ENCODE measurements at places on chromosomes 6 and 20.

- DNase-seq: no peak
These were observed 54.5 kb downstream of the ADGRG6 start for GRCh38 chr6:142356201-142356883.

DNA sequence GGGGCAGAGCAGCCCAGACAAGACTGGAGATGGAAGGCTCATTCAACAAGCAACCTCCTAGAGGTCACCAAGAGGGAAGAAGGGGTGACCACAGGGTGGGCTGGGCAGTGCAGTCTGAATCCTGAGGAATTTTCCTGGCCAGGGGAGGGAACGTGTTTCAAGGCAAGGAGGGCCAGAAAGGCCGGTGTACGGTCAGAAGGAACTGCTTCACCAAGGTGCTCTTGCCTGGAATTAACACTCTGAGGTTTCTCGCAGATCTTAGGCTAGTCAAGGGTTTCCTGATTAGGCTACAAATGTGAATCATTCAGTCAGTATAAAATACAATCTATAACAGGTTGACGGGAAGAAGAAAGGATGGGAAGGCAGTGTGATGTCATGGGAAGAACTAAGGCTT lies 199.3 kb downstream of the LRFN2 start:
- DNase-seq: no peak

GRCh38 chr20:61737812-61738443 lies 327.8 kb downstream of the TAF4 start:
- DNase-seq: no peak

DNA sequence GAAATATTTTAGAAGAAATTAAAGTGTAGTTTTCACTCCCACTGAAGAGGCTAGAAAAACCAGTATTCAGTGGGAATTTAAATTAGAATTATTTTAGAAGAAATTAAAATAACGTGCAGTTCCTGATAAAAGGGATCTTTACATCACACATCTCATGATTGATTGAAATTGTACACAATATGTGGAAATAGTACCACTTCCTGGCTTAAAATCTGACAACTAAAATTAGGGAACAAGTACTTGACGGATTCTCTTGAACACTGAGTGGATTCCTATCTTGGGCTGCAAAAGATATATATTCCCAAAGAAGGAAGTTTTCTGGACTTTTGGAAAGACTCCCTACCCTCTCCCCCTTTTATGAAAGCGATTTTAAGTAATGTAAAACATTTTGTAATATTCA lies 14.6 kb upstream of the MTCL3 start:
- DNase-seq: no peak

- DNase-seq: peak; percentile 43
These were observed 33.8 kb upstream of the AIG1 start for GRCh38 chr6:143026696-143027449.

DNA sequence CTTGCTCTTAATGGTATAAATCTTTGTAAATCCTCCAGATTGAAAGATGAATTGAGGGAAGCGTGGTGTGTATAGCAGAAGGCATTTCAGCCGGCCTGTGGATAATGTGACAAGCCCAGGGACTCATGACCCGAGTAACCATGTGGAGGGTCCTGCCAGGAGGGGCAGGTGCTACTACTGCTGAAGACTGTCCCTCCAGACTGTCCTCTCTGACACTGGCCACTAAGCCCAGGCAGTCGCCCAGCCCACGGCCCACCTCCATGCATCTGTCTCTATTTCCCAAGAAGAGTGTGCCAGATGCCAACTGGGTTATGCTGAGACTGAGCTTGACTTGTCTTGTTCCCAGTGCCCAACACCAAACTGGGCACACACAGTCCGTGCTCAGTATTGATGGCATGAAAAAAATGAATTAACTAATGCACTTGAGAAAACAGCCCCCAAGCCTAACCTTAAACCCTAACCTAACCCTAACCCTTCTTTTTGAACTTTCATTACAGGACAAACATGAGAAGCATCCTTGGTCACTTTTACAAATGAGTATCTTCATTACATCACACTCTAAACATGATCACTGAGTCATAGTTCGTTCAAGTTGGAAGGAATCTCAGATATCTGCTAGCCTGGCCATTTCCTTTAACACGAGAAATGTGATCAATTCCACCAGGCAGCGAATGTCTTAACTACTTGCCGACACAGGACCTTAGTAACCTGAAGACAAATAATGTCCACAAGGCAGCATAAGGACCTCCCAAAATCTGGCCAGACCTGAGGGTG lies 182.2 kb upstream of the RREB1 start:
- DNase-seq: no peak

DNA sequence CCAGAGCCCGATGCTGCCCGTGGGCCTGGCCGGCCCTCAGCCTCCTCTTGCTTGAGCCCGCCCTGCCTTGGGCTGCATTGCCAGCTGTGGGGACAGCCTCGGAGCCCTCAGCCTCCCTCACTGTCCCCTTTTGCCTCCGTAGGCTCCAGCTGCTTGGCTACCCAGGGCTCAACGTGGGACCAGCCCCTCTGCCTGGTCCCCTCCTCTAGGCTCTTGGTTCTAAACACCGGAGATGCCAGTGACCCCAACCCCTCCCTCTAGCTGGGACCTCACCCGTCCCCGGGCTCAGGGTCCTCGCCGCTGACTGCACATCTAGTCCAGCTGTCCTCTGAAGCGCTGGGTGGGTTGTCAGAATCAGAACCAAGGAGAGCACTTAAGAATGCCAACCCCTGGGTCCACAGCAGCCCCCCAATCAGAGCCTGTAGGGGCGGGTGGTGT lies 345.2 kb downstream of the ZFAND3 start:
- DNase-seq: no peak

DNA sequence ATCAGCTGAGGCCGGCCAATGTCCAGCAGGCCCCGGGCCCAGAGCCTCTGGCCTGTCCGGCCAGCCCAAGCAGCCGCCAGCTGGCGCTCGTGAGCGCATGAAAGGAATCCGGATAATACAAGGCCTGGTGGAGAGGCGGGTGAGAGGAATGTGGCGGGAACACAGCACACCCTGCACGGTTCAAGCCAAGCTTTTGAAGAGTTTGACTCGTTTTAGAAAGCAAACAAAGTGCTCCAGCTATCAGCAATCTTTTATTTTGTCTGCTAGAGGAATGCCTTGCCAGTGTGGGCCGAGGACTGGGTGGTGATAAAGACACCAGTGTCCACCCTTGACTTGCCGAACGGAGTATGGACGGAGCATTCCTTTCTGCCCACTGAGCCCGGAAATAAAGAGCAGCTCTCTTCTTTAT lies 9.3 kb upstream of the NEDD9 start:
- DNase-seq: no peak

DNA sequence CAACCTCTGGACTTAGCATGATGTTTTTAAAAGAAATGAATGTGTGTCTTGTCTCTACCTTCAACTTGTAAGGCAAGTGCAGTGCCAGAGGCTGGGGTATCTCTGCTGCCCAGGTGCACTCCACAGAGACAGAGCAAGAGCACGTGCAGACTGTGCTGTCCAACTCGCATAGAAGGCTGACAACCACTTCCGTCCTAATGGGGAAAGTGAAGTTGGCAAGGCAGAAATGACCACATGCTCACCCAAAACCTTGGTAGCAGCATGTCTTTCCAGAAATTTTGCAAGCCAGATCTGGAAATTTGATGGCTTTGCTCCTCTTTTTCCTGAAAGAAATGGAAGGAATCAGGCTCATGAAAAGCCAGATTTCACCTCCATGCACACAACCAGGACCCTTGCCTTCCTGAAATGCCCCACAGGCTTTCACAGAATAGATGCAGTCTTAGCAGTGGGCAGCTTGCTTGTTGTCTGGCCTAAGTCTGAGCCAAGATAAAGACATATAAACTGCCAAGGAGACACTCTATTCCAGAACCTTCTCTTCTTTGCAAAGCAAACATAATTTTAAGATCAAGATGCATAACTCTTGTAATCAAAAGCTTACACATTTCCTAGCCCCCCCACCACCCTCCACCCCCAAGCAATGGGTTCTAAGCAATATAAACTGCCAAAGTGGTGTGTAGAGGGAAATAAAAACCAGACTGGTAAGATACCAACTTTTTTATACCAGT lies 26.8 kb downstream of the SLC22A3 start:
- DNase-seq: no peak

- DNase-seq: no peak
These were observed 167.3 kb upstream of the AKIRIN2 start for GRCh38 chr6:87869064-87869905.

DNA sequence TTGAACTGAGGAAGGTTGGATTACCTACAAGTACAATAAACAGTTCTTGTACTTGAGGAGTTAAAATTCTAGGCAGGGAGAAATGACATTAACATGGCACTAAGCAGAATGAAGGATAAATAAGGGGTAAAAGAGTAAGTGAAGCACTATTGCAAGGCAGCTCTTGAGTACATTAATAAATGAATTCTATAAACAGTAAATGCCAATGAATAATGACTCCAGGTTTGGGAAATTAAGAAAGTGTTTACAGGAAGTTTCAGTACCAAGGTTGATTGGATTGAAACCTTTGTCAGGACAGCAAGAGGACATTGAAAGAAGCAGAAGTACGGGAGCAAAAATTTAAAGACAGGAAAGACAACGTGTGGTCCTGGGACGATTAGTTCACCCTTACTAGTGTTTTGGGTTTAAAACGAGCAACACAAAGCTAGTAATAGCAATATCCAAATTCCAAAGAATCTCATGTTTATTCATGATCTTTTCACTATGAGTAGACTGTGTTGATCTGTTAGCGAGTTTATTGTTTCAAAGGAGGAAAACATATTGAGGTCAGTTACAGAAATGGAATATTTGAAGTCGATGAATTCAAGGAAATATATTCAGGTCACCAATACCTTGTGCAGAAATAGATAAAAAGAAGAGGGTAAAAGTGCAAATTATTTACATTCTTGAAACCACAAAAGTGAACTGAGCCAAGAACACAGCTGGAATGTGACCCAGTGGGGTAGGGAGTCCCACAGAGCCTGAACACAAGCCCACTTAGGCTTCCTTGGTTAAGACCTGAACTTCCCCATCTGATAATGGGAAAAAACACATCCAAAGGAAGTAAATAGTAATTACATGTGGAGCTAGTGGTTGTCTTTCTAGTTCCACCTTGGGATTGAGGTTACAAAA lies 80.8 kb downstream of the MKKS start:
- no peak for DNase-seq

DNA sequence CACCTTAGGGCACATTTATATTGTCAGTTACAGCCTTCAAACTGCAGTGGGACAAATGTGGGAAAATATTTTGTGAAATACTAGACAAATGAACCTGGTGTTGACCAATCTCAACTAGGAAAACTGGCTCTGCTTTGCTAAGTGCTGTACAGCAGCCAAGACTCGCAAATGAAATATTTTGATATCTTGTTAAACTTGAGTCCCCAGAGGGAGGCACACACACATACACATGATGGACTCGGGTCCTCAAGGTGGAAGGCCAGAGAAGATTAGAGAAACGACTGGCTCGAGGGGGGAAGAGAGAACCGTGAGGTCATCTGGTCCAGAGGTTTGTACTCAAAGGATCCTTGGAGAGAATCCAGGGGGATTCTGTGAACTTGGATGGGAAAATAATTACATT lies 67.3 kb upstream of the JAG1 start:
- no peak for DNase-seq

- no peak for DNase-seq
These were observed 11.4 kb upstream of the RAMACL start for GRCh38 chr6:166597711-166598440.

DNA sequence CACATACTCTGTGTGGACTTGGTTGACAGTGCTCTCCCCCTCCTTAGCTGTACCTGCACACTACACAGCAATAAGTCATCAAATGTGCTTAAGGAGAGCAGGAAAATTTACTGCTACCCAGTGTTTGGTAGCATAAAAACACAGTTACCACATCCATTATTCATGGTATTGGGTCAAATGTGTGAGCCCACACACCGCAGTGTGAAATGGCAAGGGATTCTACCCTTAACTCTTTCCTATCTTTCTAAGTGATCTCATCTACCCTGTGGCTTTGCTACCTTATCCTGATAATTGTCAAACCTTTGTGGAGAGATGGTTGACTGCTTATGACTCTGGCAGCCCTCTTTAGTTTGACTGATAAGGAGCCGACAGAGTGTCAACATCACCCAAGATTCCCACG lies 47.6 kb downstream of the STX11 start:
- no peak for DNase-seq

DNA sequence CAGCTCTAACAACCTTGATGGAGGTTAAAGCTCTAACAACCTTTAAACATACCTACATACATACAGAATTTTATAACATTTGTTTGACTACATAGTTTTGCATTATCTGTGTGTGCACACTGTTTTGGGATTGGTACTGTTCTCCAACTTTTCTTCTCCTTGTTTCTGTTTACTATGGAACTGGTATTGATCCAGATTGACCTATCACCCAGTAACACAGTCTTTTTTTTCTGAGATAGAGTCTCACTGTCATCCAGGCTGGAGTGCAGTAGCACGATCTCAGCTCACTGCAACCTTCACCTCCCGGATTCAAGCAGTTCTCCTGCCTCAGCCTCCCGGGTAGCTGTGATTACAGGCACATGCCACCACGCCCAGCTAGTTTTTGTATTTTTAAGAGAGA lies 16.7 kb upstream of the SUMO4 start:
- no peak for DNase-seq

GRCh38 chr6:2531426-2532215 lies 219.1 kb downstream of the MYLK4 start:
- no peak for DNase-seq

DNA sequence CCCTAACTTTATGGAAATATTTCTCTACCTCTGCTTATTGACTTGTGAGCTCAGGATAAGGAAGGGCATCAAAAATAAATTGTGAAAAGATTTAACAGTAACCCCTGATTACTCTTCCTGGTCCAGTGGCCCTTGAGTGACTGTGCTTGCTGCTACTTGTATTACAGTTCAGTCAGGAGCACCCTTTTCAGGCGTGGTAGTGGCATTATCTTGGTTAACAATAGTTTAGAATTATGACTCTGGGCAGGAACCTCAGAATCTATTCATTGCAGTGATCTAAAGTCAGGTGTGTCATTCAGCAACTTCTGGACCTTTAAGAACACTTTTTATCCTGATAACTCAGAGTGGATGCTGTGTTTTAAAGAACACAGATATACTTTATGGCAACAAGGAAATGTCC lies 43.4 kb downstream of the FAM135A start:
- no peak for DNase-seq

- DNase-seq: no peak
These were observed 1.1 kb downstream of the SPTLC3 start for GRCh38 chr20:13009682-13010406.

DNA sequence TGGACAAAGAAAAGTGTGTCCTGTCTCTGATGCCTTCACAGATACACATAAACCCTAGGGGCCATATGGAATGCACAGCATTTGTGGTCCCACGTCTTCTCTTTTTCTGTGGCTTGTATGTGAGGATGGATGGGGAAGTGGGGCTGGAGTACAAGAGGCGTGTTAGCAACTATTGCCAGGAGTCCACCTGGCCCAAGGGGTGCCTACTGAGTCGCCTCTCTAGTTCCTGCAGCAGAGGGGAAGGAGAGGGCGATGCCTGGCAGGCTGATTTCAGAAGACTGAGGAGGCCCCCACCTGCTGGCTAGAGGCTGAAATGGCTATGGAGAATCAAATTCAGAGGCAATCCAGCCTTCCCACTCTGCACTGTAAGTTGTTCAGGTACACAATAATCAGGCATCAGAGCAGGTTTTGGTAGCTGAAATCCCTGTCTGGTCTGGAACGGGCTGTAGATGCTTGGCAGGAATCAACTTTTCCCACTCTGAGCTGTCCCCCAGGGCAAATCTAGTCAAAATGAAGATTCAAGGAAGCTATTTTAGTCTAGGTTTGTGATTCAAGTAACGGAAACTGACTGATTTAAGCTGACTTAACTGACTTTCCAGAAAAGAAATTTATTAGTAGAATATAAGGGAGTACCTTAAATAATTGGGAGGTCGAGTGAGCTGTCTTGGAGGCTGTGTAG lies 14.9 kb upstream of the PPARD start:
- peak; percentile 75 for DNase-seq

Measured in activated CD4-positive, alpha-beta T cell treated with anti-CD3 and anti-CD28 coated beads for 4 hours (primary cell).